Stimulated activated effector memory CD8-positive, alpha-beta T cell treated with anti-CD3 and anti-CD28 coated beads, Interleukin-12 subunit alpha, Interleukin-12 subunit beta, amount 100 ng/mL, for 72 hours (primary cell): ENCODE measurements at places on chromosomes 2 and 18.

- DNase-seq: peak; percentile 37
Measured at GRCh38 chr2:234631646-234632514, 135.0 kb upstream of the ARL4C start.

DNA sequence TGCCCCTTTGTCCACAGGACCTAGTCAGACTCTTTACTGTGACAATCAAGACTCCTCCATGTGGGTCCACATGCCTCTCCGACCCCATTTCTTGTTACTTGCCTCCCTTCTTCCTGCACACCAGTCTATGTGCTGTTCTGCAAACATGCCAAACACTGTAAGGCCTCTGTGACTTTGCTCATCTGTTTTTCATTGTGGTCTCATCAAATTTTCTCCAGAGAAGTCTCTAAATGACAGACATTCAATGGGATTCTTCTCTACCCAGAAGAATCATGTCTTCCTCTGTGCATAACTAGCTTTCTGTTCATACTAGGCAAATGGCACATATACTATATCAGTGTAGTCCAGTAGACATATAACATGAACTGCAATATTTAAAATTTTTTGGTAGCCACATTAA lies 43.0 kb upstream of the KCNE4 start:
- no peak for DNase-seq

- DNase-seq: no peak
Measured at GRCh38 chr18:28113271-28114029, 63.5 kb downstream of the CDH2 start.

DNA sequence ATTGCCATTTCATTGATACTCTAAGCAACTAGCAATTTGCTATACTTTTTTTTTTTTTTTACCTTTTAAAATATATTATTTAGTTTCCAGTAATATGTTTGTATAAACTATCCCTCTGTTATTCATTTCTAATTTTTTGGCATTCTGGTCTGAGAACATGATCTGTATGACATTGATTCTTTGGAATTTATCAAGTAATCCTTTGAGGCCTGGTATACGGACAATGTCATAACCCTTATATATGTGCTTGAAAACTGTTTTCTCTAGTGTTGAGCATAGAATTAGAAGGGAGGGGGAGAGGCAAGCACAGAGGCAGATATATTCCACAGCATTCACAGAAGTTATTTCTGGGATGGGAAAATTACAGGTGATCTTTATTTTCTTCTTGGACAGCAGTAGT lies 48.2 kb upstream of the POLE4 start:
- DNase-seq: no peak

- no peak for DNase-seq
Measured at GRCh38 chr2:47095349-47096020, 59.6 kb downstream of the STPG4 start.

- no peak for DNase-seq
Measured at GRCh38 chr2:22126106-22126505, 1002.3 kb downstream of the TDRD15 start.

DNA sequence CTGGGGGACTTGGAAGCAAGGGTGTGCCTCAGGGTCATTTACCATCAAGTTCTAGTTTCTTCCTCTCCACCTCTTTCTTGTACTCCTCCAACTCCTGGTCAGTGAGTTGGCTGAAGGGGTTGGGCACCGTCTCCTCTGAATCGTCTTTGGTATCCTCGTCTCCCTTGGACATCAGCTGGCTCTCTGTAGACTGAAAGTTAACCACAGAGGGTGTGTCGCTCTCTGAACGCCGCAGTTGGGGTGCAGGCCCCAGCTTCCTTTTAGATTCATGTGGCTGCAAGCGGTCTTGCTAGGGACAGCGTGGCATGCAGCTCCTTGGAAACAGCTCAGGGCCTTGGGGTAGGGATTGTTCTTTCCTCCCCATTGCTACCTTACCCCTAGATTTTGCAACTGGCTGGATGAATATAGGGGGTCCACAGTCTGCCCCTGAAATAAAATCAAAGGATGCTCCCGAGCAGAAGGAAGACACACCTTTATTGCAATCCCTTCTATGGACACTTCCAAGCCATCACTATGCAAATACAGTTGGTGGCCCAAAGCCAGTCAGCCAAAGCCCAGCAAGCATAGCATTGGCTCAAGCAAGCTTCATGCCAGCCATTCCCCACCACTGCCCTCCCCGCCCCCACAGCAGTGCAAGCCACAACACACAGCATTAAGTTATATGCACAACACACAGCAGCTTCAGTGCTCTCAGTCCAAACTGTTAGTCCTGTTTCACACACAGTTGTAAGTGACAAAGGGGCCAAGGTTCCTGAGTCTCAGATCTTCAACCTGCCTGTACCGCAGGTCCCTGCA lies 93.2 kb downstream of the ADD2 start:
- no peak for DNase-seq

GRCh38 chr18:21085579-21086166 lies 25.9 kb downstream of the ROCK1 start:
- no peak for DNase-seq

DNA sequence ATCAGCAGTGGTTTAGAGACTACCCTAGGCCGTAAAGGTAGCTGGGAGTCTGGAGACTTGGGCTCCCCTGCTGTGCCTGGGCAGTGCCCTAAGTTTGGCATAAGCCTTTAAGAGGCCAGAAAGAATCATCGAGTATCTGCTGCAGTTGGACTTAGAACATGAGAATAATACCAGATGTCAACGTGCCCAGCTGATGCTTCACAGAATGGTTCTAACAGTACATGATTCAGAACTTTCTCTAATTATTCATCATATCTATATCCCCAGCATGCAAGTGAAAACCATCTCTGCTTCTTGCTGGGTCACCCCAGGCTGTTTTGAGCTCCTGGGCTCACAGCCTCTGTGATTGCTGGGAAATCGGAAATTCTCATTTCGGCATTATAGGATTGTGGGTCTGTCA lies 118.1 kb downstream of the NCK2 start:
- DNase-seq: no peak

- DNase-seq: no peak
Measured at GRCh38 chr2:234172532-234172931, 122.0 kb downstream of the SPP2 start.

DNA sequence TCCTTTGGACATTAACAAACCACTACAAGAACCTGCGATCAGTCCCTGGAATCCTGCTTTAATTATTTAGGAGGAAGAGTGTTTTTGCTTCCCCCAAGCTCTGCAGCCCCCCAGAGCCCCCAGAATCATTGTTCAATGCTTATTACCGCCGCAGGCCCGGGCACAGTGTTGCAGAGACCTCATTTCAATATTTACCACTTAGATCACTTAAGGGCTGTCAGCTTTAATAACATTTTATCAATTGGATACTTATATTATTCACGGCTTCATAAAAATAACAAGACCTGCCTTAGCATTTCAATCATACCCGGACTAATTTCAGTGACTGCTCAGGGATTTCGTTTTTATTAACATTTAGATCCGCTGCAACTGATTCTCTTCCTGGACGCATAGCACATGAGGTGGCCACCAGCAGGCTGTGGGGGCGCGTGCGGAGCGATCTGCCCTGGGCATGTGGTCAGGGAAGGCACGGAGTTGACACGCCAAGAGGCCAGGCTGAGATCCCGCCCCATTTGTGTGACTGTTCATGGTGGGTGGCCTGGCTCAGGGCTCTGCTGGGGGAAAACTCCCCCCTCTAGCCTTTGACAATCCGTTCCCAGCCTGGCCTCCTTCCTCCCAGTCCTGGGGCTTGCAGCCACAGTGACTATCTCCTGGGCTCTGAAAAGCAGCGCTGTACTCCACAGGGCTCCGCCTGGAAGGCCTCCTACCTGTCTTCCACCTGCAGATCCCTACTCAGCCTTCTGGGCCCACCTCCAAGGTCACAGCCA lies 267.6 kb downstream of the SRBD1 start:
- no peak for DNase-seq

GRCh38 chr2:128606837-128607236 lies 288.2 kb upstream of the HS6ST1 start:
- DNase-seq: no peak

GRCh38 chr2:27799646-27800010 lies 28.1 kb downstream of the MRPL33 start:
- DNase-seq: no peak

- DNase-seq: no peak
Measured at GRCh38 chr2:235966396-235966795, 201.8 kb downstream of the GBX2 start.

DNA sequence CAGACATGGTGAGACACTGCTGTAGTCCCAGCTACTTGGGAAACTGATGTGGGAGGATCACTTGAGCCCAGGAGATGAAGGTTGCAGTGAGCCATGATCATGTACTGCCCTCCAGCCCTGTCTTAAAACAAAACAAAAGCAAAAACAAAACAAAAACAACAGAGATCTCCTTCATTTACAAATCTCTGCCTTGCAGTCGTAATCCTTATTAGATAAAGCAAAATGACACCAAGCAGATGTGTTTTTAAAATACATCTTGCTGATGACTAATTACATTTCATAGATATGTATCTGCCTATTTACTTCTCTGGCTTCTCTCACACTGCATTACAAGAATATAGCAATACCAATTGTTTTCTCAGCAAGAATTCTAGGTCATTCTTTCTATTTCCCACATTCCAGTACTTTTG lies 22.8 kb downstream of the NFE2L2 start:
- no peak for DNase-seq

DNA sequence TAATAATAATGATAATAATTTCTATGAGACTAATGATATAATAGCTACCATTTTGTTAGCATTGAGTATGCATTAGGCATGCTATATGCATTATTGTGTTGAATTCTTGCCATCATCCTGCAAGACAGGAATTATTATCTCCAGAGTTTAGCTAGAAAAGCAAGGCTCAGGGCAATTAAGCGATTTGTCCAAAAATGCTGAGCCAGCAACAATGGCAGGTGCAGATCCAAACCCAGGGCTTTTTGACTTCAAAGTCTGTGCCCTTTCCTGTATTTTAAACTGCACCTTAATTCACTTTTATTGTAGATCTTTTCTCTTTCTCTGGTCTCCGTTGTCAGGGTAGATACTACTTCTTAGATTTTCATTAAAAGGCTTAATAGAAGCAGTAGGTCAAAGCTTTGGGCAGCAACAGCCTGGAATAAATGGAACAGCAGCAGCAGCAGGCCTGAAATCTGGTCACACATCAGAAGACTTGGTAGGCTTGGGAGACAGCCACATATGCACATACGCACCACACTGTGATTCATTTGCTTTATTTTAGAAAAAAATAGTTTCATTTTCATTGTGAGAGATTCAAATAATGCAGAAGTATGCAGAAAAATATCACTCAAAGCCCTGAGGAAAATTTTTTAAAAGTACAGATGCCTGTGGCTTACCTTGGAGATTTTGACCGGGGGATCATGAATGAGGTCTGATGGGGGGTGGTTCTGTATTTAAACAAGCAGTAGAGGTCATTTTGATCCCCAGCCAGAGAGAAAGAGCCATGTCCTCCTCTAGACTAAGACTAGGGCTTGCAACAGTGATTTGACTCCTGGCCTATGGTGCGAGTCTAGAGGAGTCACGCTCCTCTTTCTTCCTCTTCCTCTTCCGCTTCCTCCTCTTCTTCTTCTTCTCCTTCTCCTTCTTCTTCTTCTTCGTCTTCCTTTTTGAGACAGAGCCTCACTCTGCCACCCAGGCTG lies 455.7 kb downstream of the TSN start:
- DNase-seq: no peak

DNA sequence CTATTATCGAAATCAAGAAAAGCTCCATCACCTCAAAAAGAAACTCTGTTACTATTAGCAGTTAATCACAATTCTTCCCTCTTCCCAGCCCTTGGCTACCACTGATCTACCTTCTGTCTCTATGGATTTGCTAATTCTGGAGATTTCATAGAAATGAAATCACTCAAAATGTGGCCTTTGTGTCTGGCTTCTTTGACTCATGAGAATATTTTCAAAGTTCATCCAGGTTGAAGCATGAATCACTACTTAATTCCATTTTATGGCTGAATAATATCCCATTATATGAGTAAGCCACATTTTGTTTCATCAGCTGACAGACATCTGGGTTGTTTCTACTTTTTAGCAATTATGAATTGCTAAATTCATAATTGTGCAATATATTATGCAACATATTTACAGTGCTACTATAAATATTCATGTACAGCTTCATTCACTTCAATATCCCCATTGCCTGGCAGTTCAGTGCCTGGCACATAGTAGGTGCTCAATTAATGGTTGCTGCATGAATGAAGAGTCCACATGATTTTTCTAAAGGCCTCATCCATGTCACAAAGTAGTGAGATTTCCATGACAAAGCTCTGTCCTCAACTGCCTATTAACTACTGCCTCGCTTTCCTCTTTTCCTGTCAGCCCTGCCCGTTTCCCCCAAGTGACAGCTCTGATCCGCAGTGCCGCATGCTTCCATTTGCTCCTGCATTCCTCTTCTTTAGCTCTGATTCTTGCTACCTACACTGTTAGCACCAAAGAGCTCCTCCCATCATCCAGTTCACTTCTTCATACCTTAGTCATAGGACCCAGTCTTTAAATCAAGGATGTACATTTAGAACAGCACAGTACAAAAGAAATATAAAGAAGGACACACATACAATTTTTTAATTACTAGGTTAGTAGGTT lies 32.8 kb downstream of the CCDC93 start:
- DNase-seq: no peak

GRCh38 chr2:157307021-157307420 lies 18.6 kb downstream of the ERMN start:
- DNase-seq: no peak

DNA sequence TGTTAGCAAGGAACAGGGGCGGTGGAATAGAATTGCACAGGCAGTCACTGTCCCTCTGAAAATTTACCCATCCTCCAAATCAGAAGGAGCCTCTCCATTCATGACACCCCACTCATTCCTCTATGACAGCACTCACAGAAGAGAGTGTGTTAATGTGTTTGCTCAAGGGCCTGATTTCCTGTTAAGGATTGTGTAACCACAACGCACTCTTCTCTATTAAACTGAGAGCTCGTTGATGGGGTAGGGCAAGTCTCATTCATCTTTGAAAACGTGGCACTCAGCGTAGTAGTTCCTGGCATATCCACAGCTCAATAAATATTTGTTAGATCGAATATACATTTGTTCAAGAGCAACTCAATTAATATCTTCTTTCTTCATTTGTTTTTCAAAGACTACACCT lies 106.4 kb downstream of the VAPA start:
- DNase-seq: no peak

DNA sequence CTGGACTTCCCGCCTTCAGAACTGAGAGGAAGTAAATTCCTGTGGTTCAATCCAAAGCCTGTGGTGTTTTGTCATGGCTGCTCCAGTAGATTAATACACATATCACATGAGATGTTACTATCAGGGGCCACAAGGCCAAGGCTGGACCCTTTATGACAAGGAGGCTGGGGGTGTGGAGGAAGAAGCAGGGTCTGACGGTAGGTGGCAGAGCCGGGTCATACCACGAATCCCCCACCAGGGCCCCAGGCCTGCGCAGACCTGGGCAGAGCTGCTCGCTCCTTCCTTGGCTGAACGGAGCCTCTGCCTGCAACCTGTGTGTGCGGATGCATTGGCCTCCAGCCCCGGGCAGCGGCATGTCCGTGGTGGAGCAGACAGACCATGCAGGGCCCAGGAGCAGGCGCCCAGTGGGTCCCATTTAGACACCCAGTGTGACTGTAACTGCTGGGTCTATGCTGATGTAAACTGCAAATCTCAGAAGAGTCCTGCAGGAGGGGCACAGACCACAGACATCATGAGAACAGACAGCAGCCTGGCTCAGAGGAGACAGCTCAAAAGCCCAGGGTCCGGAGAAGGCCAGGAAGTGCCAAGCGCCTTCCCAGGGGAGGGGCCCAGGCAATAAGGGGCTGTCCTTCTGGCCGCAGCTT lies 155.2 kb downstream of the PXDN start:
- DNase-seq: no peak

- DNase-seq: no peak
Measured at GRCh38 chr2:17708501-17708900, 45.1 kb downstream of the SMC6 start.

- DNase-seq: no peak
Measured at GRCh38 chr2:120719491-120719890, 16.2 kb upstream of the GLI2 start.
